ENCODE measurements at places on chromosomes 6 and 20. TPM values are rescaled to one million over a fixed set of nuclear protein-coding genes. Genes with fewer than 3 reads are reported as not detected.
A peak's percentile ranks its signal among the peaks of the same experiment; 100 is the strongest.

GRCh38 chr6:112549749-112550148 is 202.6 kb downstream of the RFPL4B start:
- DNase-seq, result no peak

DNA sequence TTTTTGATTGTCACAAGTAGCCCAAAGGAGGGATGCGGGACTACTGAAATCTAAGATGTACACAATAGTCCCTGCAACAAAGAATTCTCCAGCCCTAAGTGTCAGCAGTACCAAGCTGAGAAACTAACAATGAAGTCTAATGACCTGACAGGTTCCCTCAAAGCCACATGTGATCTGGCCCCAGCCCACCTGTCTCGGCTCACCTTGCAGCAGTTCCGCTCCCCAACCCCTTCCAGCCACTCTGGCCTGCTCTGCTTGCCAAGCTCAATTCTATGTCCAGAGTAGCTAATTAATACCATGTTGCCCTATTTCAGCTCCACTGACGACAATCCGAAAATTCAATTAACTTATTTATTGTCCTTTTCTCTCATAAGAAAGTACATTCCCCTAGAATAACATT is 72.1 kb downstream of the ZMYND8 start:
- no peak for DNase-seq

GRCh38 chr20:54355631-54356280 is 119.6 kb upstream of the DOK5 start:
- no peak for DNase-seq

DNA sequence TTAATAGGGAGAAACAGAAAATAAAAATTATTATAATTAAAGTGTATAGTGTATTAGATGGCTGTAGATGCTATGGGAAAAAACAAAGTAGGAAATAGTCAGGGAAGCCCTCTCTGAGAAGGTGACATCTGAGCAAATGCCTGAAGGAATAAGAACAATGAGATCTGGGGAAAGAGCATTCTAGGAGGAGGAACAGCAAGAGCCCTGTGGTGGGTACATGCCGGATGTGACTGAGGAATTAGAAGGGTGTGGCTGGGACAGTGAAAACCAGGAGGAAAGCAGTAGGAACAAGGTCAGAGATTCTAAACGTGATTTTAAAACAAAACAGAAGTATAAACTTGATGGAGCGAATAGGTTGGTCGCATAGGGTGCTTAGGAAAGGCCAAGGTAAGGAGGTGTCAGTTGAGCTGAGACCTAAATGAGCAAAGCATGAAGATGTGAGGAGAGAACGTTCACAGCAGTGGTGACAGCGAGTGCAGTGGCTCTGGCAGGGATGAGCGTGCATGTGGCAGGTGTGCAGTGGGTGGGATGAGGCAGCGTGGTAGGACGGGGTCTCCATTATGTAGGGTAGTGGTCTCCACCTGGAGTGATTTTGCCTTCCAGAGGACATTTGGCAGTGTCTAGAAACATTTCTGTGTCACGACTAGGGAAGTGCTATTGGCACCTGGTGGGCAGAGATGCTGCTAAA is 97.1 kb upstream of the MRPS10 start:
- no peak for DNase-seq

DNA sequence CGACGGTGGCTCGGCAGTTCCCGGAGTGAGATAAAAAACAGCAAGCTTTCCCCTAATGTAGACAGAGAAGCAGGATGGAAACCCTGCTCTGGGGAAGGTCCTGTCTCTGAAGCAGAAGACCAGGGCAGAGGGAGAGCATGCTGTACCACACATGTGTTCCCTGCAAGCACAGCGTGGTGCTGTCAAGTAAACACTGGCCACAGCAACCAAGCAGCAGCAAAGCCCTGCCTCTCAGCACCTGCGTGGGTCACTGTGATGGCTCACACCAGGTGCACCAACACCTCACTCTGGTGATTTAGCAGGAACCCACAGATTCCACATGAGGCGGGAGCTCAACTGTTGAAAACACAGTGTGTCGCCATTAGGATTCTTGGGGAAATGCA is 65.2 kb upstream of the TXNDC5 start:
- DNase-seq, result peak; percentile 44

- DNase-seq, result no peak
Observed at GRCh38 chr20:11902285-11902697, 15.4 kb upstream of the BTBD3 start.

- no peak for DNase-seq
Observed at GRCh38 chr20:23331450-23332350, 18.9 kb upstream of the NXT1 start.

DNA sequence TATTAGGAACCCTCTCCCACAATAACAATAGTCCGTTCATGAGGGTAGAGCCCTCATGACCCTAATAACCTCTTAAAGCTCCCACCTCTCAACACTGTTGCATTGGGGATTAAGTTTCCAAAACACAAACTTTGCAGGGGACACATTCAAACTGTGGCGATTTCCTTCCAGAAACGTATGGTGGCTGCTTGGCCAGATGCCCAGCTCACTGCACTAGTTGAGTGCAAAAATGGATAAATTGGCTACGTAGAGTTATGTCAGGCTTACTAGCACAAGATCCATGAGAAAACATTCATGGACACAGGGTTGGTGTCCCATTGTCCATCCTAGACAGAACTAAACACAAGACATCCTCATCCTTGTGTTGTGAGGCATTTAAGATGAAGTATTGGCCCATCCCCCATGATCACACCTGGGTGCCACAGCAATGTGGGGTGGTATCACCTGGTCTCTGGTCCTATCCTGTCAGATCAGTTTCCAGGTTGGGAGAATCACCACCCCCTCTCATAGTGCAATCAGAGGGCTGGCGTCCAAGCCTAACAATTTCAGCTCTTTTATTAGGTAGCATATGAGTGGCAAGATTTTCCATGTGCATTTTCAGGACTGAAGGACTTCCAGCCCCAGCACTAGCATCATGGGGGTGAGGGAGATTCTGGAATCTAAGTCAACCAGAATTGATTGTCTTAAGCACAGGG is 63.4 kb upstream of the ELOVL5 start:
- DNase-seq, result no peak

- no peak for DNase-seq
Observed at GRCh38 chr20:63697868-63698545, 1.6 kb downstream of the TNFRSF6B start.

Gene KDM1B
- total RNA-seq, result 13.1 TPM

Gene HLA-DMB
- 15.8 TPM for total RNA-seq

All from left cardiac atrium (tissue), 4 donors.